ENCODE measurements at places on chromosomes 1 and 21.
A peak's percentile ranks its signal among the peaks of the same experiment; 100 is the strongest.

DNA sequence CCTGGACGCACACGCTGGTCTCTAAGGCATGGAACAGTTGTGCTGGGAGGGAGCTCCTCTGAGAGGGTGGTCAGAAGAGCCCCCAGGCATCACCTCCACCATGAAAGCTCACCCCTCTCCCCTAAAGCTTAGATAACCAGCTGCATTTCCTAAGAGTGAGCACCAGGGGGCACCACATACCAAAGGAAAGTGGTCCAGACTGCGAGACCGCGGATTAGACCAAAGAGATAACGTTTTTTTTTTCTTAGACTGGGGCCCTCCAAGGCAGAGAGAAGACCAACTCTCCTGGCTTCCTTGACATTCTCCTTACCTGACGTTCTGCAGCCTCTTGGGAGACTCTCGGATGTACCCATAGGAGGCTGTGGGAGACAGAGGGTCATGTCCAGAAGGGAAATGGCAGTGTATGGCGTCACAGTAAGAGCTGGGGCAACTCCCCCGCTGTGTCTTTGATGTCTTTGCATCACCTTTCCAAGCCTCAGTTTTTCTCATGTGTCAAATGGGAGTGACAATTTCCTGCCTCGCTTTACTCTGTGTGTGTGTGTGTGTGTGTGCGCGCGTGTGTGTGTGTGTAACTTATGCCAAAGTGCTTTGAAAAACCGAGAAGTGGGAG is 12.3 kb upstream of the IFNLR1 start:
- peak; percentile 78 for DNase-seq

GRCh38 chr1:245512181-245512888 is 357.6 kb downstream of the KIF26B start:
- DNase-seq, result no peak

DNA sequence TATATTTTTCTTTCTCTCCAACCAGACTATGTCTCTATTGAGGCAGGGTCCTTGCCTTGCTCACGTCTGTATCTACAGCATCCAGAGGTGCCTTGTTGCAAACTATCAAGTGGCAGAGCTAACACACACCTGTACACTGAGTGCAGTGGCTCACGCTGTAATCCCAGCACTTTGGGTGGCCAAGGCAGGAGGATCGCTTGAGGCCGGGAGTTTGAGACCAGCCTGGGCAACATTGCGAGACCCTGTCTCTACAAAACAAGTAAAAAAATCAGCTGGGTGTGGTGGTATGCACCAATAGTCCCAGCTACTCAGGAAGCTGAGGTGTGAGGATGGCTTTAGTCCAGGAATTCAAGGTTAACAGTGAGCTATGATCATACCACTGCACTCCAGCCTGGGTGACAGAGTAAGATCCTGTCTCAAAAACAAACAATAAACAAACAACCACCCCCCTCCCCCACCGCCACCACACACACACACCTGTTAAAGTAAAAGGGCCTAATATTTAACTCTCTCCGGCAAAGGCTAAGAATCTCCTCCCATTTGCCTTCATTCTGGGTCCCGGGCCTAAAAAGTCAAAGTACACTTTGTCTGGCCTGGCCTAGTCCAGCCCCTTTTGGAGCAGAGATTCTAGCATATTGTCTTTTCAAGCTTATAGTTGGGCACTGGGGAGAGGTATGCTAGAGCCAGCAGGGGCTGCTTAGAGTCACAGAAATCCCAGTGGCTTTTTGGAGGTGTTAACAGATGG is 9.5 kb upstream of the SLFNL1 start:
- no peak for DNase-seq

GRCh38 chr1:206992790-206993189 is 22.5 kb upstream of the FCAMR start:
- DNase-seq, result no peak

DNA sequence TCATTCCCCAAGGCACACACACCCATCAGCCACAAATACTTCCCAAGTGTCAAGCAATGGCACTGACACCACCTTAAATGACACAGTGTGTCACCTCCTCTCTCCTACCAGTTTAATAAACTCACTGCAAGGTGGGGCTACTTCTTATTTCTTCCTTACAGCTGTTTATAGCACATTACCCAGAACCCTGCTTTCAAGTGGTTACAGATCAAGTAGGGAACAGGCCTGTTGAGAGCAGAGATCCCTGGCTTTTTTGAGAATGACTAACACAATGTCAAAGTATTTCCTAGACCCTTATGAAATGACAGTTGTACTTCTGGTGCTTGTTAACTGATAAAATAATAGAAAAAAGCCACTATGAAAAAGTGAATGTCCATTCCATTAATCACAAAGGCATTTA is 19.8 kb downstream of the ZBTB17 start:
- no peak for DNase-seq

GRCh38 chr1:59128784-59129227 is 168.1 kb upstream of the FGGY start:
- DNase-seq, result no peak
